RPMI8226 (cell line): ENCODE measurements at places on chromosomes 5 and 9.

DNA sequence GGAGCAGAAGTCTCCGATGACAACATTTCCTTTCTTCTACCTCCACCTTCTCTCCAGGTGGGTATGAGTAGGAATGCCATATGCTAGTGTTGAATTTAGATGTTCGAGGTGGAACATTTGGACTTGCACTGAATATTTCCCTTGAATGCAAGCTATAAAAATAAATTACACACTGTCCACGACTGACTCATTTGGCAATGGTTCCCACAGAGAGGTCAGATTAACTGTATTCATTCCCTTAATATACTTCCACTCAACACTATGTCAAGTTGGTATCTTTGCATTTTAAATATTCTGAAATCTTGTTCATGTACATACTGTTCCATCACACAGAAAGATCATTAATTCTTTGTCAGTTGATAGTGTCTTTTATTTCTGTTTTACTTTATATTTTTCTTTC lies 222.6 kb upstream of the PIK3R1 start:
- no peak for DNase-seq

GRCh38 chr5:126562823-126563222 lies 32.2 kb downstream of the ALDH7A1 start:
- DNase-seq = no peak

DNA sequence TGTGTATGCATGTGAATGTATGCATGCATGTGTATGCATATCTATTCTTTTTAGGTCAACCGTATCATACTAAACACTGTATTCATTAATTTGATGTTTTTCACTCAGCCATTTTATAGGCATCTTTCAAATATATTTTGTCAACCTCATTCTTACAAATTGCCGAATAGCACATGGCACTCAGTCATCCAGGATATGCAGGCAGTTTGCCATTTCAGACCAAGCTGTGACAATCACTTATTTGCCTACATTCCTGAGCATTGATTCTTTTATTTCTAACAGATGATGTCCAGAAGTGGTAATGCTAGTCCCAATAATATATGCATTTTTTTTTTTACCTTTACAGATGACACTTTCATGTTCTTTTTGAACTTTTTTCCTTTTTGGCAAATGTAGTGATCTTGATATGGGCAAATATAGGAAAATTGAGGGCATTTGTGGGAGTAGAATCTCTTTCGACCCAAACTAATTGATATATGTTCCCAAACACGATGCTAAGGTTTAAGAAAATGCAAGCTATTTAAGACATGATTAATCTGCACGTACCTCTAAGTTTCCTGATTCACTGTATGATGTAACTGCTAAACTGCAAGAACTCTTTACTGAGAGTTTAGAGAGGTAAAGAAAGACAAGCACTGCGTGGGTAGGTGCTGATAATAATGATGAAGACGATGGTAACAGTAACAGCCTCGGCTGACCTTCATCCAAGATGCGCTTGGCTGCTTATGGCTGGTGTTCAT lies 153.9 kb upstream of the DAP start:
- DNase-seq = no peak

- DNase-seq = no peak
Observed at GRCh38 chr5:9197881-9198260, 348.0 kb downstream of the SEMA5A start.

GRCh38 chr5:181188700-181189362 lies 16.2 kb downstream of the TRIM7 start:
- DNase-seq = peak; percentile 84

DNA sequence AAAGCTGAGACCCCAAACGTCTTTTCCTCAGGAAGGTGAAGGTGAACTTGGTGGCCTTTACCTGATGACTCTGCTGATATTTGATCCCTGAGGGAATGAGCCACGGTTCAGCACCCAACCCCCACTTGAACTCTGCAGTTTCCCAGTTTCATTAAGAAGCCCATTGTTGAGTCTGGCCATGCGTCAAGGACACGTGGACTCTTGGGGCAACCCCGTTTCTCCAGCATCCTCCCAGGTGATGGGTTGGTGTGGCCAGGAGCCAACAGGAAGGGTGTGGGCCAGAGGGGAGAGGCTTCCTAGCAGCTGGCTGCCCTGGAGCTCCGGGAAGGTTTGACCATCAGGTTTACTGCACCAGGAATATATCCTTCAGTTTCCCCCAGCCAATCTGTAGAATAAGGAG lies 59.5 kb upstream of the GNE start:
- peak; percentile 16 for DNase-seq

DNA sequence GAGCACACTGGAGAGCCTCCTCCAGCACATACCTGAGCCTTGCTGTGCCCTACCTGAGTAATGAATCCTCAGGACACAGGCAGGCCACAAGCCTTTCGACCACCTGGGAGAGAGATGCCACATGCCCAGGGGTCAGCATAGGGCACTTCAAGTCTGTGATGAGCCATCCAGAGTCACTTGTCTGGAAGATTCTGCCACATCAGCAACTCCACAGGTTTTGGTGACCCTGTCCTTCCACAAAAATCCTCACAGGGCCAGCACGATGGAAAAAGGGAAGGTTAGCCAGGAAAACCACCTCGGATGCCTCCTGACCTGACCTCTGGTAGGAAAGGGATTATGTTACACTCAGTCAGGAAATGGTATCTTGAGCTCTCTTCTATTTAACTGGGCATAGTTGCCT lies 46.8 kb downstream of the FRMD3 start:
- DNase-seq = no peak

GRCh38 chr9:12843735-12844134 lies 68.9 kb downstream of the LURAP1L start:
- no peak for DNase-seq

- peak; percentile 87 for DNase-seq
Observed at GRCh38 chr9:137286975-137287383, 9.5 kb downstream of the TOR4A start.

DNA sequence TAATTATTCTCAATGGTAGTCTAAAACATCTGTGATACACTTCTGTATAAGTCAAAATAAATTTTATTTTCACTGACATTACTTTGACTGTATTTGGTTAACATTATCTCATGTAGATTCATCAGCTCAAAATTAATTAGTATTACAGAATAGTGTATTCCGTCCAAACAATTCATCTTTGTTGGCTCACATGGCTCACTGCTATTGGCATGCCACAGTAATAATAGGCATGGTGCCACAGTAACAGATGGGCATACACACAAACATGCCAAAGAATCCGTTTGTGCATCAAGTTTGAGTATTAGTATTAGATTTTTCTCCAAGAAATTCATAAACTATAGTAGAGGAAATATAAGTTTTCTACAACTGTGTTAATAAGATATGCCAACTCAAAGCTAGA lies 14.2 kb downstream of the AP3B1 start:
- DNase-seq = no peak

DNA sequence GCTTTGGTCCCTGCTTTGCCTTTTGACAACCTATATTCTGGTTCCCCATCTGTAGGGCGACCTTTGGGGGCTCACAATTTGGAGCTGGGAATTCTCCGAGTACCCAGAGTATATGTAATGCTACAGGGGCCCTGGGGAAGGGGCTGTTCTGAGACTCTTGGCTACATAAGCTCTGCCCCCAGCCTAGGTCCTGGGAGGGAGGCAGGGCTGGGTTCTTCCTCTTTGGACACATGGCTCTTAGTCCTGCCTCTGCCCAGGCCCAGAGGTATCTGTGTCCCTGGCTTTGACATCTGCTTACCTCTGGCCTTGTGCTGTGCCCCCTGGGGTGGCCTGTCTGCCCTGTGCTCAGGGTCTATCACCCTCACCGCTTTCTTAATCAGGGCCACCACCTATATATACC lies 181.6 kb downstream of the CACNA1B start:
- DNase-seq = no peak

- DNase-seq = no peak
Observed at GRCh38 chr9:93126151-93126781, 7.8 kb downstream of the NINJ1 start.
